ENCODE measurements at places on chromosomes 3 and 15. TPM values are rescaled to one million over a fixed set of nuclear protein-coding genes. Genes with fewer than 3 reads are reported as not detected.

DNA sequence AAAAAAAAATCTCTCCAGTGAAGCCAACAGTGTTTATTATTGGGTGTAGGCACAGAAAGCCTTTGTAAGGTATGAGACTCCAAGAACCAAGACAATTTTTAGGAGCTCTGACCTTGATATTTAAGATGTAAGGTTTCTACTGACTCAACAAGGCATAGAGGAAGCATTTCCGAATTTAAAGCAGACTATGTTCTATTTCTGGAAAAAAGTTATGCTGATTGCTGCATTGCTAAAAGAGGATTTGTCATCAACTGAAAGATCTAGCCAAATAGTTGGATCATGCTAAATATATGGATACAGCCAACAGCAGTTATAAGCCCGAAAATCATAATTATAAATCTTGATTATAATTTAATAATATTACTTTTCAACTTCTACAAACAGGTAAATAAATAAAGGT is 53.3 kb upstream of the MELTF start:
- no peak for DNase-seq

- no peak for DNase-seq
Observed at GRCh38 chr3:132553826-132554225, 43.2 kb upstream of the ACKR4 start.

DNA sequence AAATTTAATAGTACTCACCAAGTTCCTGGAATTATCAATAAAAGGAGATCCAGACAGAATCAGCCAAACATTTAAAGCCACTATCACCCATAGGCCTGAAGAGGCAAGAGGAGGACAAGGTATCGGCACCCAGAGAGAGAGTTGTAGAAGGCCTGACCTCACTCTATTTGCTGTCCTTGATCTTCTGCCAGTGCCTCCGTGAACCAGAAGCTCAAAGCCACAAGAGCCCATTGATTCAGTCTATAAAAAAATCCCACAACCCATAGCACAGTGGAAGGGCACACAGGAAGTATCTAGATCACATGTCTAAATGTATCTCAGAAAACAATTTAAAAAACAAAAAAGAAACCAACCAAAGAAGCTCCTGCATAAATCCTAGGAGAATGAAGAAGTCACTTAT is 68.6 kb upstream of the FAM174B start:
- no peak for DNase-seq

DNA sequence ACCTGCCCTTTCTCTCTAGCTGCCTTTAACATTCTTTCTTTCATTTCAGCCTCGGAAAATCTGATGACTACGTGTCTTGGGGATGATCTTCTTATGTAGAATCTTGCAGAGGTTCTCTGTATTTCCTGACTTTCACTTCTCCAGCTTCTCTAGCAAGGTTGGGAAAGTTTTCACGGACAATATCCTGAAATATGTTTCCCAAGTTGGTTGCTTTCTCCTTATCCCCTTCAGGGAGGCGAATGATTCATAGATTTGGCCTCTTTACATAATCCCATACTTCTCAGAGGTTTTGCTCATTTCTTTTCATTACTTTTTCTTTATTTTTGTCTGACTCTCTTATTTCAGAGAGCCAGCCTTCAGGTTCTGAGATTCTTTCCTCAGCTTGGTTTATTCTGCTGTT is 62.1 kb upstream of the CCDC54 start:
- no peak for DNase-seq

GRCh38 chr15:28114721-28115622 is 15.9 kb upstream of the OCA2 start:
- no peak for DNase-seq

DNA sequence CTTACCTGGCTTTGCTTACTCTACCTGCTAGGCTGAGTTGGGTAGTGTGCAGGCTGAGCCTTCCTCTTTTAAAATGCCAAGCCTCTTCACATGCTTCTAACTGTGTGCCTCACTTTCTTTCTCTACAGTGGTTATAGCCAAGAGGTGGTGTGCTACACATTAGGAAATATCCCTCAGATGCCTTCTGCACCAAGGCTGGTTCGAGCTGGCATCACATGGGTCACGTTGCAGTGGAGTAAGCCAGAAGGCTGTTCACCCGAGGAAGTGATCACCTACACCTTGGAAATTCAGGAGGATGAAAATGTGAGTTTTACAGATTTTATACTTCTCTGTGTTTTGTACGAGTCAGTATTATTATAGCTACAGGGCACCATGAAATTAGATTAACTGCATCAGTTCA is 117.8 kb downstream of the GHSR start:
- no peak for DNase-seq

GRCh38 chr3:51681453-51681852 is 10.4 kb downstream of the TEX264 start:
- peak; percentile 54 for DNase-seq

DNA sequence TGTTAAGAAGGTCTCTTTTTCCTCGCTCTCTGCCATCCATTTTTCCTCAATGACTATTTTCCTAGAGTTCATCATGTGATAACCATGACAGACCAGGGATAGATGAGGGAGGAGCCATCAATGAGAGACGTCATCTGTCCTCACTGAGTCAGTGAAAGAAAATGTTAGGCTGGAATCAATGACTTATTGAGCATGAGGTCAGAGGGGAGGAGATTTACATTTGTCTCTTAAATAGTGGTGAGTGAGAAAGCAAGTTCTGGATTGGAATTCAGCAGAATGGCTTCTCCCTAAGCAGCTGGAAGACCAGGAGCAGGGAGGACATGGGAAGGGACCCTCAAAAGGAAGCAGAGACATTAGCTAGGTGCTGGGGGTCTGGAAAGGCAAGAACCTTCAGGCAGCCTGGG is 28.2 kb upstream of the USP3 start:
- DNase-seq = peak; percentile 79

DNA sequence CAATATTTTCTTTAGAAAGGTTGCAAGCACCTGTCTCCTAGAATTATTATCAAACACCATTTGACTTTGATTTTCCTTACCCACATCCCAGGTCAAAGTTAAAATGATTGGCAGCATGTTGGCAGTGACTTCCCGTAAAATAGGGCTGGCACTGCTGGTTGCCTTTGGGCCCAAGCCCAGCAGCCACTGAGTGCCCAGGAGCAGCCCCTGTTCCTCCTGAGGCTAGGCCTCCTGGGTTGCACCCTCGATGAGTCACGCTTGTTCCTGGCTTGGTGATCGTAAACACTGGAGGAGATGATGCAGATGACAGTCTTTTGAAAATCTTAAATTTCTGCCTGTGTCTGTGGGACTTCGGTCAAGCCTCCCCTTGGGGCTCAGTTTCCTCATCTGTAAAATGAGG is 290.0 kb downstream of the TLE3 start:
- DNase-seq = peak; percentile 38

DNA sequence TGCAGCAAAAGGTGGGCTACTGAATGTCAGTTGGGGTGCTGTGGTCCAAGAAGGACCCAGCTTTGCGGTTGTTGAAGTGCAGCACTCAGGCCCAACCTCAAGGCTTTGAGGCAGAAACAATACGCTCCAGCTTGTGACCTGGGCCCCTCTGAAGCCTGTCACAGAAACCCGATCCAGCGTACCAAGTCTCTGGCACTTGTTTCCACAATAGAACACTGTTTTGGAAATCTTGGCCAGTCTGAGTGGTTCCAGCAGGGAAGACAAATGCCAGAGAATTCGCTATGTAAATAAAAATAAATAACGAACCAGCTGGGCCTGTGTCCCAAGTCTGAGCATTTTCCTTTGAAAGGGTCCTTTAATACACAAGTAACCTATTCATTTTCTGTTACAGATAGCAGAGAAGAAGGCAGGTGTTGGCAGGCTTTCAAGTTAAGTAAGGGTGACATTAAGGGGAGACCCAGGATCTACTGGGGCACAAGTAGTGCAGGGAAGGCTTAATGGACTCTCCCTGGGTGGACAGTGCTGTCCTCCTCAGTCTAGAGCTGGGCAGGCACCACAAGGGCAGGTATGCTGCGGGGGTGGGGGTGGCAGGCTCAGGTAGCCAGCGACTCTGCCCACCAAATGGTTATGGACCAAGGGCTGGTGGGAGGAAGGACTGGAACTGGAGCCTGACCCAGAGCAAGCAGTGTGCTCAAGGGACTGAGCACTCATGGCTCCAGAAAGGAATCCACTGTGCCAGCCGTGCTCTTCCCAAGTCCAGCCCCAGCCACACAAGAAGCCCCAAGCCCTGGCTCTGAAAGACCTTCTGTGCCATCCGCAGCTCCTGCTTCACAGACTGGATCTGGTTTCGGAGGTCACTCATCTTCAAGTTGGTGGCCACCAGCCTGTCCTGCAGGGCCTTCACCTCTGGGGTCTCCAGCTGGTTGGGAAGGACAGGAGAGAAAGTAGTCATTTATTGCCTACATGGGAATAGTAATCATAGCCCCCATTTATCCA is 26.3 kb downstream of the CCDC13 start:
- no peak for DNase-seq

DNA sequence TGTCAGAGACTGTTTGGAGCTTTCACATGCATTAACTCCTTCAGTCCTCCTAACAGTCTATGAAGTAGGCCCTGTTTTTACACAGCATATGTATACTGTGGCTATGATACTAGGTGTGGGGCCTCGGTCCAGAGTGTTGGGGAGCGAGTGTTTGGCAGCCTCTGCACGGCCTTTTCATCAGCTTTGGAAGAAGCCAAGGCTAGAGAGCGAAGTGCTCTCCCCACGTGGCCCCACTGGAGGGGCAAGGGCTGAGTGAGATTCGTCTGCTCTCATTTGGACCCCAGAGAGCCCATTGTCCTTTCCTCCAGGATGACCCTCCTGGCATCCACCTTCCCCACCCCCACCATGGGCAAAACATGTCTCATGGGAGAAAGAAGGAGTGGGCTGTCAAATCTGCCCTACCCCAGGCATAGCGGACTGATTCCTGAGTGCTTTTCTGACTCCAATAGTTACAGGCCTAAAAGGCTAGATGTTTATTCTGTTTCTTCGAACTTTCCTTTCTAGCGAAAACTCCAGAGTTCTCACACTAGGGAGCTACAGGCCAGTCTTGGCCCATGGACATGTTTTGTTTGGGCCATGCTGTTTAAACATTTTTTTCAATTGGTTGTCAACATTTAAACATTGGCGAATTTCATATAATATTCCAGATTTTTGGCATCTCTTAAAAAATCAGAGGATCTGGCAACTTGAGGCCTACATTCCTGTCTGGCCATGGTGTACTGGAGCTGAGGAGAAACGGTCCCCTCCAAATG is 76.0 kb downstream of the EEFSEC start:
- DNase-seq = no peak

- peak; percentile 8 for DNase-seq
Observed at GRCh38 chr3:136658946-136659682, 93.1 kb downstream of the STAG1 start.

DNA sequence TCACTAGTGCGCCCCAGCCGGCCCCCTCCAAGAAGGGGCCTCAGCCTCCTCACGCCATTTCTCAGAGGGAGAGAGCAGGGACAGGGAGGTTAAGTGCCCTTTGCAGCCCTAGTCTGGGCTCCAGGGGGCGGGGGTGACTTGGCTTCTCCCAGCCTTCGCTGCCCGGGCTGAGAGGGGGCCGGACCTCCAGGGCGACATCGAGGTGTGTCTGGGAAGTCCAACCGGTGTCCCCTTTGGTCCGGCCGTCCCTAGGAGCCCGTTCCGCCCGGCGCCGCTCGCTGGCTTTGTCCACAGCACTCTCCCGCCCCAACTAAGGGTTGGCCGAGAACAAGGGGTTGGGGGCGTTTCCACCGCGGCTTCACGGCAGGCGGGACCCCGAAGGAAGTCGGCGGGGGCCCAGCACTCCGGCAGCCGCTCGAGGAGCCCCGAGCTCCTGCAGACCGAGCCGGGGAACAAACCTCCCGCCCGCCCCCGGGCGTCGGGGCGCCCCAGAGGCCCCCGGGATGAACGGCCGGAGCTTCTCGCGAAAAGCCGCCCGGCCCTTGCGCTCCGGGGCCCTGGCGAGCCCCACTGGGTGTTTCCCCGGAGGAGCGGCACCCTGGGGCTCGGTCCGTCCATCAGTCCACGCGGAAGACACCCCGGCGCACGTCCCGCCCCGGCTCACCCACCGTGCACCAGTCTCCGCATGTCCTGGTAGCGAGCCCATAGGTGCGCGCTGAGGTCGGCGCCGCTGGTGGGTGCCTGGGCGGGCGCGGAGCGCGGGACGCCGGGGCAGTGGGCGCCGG is 627 bp downstream of the NT5DC2 start:
- DNase-seq = no peak

GRCh38 chr3:66433522-66433782 is 67.4 kb downstream of the LRIG1 start:
- no peak for DNase-seq

DNA sequence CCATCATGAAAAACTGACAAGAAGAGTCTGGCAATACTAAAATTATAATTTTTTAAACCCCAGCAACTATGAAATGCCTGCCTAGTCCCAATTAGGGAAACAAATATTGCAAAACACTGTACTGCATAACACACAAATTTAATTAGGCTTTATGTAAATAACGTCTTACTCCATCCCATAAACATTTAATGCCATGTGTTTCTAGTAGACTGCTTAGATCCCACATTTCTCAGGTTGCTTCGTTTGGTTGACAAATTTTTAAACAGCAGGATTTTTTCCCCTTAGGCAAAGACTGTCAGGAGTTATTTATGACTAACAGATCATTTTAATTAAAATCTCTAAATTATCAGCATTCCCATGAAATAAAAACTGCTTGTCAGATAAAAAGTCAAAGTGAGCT is 29.9 kb downstream of the EIF2AK4 start:
- DNase-seq = no peak

DNA sequence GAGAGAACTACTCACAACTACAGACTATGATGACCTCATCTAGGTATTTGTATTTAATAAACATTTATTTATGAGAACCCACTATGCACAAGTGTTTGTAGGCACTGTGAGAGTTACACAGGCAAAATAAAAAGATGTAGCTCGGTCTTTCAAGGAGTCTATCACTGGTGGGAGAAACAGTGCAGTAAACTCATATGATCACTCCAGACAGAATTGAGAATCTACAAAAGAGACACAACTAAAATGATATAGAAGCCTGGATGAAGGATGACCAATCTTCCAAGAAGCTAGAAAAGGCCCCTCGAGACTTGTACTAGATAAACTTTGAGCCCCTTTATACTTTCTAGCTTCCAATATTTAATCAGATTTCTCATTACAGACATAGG is 70.2 kb upstream of the ZBTB20 start:
- no peak for DNase-seq

GRCh38 chr3:125194061-125194848 is 18.3 kb downstream of the SLC12A8 start:
- DNase-seq = no peak

DNA sequence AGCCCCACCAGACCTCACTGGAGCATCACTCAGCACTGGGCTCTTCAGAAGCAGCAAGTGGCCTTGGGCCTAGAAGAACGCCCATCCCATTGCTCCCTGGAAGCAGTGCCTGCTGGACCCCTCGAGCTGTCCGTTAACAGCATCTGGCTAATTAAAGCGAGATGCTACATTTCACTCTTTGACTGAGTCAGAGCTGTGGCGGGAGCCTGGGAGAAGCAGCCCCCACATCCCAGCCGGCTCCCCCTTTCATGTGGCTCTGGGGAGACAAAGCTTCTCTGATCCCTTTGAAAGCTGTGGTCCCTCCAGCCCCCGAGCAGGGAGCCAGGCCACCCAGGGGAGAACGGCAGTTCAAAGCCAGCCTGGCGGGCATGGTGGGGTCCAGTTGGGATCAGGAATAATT is 103.7 kb downstream of the MEGF11 start:
- no peak for DNase-seq

CGNL1 gene
- 4.7 TPM for total RNA-seq

RBPMS2 gene
- total RNA-seq = 0.50 TPM

AMT gene
- 0.93 TPM for total RNA-seq

DUOX2 gene
- 0.17 TPM for total RNA-seq

HYAL3 gene
- total RNA-seq = 9.7 TPM

Data from A172 (cell line).